ENCODE measurements at places on chromosomes 5 and 9.

DNA sequence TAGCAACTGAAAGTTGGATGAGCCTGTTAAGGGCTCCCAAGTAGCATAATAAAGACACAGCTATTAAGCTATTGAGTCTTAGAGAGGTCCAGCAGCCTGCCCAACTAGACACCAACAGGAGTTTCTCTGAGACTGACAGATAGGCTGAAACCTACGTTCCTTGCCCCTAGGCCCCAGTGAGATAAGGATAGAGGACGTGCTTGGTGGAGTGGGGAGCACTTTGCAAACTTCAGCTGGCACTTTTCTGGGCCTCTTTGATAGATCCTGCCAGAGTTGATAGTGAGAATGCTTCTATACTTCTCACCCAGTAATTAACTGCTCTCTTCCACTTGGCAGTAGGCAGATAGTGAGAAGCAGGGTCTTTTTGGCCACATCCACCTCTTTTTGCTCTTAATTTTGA is 20.8 kb upstream of the CTNNA1 start:
- DNase-seq, result no peak

DNA sequence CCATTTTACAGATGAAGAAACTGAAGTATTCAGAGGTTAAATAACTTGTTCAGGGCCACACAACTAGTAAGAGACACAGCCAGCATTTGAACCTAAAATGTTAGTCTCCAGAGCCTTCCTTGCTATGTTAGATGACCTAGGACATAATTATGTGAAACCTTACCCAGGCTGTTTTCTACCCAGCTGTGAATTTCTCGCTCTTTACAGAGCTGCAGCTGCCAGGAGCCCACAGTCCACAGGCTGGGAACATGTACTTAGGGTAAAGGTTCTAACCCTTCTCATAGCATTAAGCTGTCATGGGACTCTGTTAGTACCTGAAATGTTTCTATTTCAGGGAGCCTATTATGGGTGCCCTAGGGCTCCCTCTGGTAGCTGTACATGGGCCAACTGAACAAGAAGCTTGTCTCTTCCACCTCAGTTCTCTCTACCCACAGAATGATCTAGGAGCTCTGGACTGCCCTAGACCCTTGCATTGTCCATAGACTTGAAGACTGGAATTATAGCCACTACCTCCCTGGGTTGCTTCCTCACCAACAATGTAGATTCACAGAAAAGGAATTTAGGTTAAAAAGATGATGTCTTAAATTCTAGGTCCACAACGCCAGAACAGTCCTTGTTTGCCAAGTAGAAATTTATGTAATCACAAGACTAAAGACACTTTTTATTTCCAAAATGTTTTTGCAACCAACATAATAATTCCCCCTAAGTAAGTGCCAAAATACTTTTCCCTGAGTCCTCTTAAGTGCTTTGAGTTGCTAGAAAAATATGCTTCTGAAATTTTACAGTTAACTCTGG is 262.9 kb downstream of the PIK3R1 start:
- DNase-seq, result no peak

GRCh38 chr9:135903358-135903656 is 4.0 kb downstream of the CAMSAP1 start:
- no peak for DNase-seq

DNA sequence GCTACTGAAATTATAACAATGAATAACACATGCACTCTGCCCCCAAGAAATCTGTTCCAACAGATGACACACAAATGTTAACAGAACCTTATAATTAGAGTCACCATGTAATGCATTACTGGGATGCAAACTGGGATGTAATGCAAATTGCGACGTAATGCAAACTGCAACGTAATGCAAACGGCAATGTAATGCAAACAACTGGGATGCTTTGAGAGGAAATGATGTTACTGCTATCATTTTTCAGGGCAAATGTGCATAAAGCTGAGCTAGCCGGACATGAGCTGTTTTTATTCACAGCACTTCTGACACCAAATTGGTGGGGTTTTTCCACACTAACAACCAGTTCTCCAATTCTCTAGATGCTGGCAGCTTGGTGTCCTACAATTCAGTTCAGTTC is 117.2 kb downstream of the ADAMTS16 start:
- DNase-seq, result no peak

DNA sequence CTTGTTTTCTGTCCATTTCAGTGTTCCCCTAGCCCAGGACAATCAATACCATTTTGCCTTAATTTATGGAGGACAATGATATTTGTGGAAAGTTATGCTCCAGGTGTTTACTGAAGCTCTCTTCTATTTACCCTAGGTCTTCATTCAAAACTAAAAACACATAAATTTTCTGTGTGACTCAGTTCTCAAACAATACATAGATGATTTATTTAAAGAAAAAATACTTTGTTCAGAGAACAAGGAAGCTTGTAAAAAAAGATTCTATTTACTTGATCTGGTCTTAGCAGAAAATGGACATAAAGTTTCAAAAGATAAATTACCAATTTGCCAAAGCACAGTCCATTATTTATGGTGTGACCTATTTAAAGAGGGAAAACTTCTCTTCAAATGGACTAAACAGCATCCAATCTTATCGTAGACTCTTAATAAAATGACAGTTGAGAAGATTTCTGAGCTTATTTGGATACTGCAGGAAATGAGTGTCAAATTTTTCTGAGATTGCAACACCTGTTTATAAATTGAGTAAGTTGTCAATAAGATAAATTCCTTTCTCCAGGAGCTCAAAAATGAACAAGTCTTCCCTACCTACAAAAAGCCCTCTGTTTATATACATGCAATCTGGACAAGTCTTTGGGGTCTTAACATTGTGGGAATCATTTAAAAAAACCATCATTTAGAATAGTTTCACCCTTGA is 627.2 kb downstream of the PSAT1 start:
- DNase-seq, result no peak

All from activated CD4-positive, alpha-beta T cell treated with anti-CD3 and anti-CD28 coated beads, Interleukin-2, amount 50 U/mL, for 16 hours (primary cell).